AG10803 (cell line): ENCODE measurements at places on chromosomes 7 and 10.

DNA sequence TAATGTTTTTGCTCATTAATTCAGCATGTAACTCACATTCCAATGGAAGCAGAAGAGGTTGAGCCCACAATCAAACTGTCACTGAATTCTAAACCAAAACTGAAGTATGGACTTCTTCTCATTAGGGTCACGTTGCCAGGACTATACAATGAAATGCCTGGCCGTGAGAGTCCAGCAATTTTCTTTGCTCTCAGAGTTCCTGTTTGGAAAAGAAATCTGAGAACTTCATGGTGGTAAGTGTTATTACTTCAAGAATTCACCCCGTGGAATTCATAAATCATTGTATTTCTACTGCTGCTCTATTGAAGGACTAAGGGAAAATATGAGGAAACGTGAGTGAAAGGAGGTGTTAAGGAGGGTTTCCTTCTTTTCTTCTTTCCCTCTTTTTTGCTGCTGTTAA, 441.8 kb upstream of the AKR1E2 start:
- peak; percentile 53 for DNase-seq

- no peak for DNase-seq
Observed at GRCh38 chr7:36475381-36475780, 85.7 kb downstream of the ANLN start.

DNA sequence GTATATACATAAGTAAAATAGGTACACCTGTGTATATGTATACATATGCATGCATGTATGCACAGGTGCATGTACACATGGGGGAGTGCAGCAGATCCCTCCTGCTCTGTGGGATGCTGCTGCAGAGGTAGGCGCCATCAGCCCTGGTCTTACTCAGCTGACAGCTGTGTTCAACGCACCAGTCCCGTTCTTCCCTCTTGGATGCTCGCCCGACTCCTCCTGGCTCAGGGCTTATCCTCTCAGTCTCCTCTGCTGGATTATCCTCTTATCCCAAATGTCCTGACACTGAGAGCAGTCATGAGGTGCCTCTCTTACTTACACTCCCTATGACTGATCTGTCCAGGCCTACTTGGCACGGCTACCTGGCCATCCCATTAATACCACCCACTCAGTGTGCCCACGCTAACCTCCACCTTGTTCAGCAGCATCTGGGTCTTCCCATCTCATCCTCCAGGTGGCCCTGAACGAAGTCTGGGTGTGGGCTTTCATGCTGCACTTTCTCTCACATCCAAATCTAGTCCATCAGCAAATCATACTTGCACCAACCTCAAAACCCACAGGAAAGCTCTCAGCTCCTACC, 357.1 kb downstream of the TCERG1L start:
- DNase-seq = no peak

DNA sequence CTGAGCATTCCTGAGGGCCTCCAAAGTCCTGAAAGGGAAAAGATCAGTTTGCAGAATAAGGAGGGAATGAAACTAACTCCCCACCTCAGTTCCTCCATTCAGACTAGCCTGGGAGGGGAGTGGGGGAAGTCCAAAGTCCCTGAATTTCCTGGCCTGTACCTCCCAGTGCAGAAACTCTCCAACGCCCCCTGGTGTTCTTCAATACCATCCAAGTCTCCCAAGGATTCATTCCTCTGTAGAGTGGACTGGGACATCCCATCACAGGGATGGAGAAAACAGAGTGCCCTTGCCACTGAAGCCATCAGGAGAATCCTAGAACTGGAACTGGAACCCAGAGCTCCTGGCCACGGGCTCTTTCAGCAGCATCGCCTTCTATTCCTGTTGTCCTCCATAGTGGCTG, 1.6 kb upstream of the COL13A1 start:
- peak; percentile 56 for DNase-seq

DNA sequence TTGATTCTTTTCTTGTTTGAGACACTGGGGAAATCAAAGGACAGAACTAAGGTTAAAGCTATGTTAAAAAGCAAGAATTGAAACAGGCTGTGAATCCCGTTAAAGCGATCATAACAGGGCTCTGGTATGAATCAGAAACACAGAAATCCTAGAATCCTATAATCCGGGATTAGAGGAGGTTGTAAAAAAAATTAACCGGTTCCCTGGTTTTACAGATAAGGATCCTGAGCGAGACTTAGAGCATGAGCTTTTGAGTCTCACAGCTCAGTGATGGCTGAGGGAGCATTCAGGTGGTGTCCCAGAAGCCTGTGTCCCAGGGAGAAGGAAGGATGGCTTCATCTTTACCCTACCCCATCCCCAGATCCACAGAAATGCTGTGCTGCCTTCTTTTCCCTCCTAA, 461.3 kb downstream of the PAXIP1 start:
- DNase-seq = no peak

GRCh38 chr7:1368184-1368681, 91.0 kb downstream of the MICALL2 start:
- DNase-seq = no peak

GRCh38 chr7:2665359-2665791, 22.6 kb upstream of the AMZ1 start:
- no peak for DNase-seq

GRCh38 chr7:151094675-151095074, 8.4 kb downstream of the AGAP3 start:
- DNase-seq = peak; percentile 44

DNA sequence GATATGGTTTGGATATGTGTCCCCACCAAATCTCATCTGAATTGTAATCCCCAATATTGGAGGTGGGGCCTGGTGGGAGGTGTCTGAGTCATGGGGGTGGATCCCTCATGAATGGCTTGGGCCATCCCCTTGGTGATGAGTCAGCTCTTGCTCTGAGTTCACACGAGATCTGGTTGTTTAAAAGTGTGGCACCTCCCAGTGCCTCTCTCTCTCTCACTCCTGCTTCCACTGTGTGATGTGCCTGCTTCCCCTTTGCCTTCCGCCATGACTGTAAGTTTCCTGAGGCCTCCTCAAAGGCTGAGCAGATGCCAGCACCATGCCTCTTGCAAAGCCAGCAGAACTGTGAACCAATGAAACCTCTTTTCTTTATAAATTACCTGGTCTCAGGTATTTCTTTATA, 4.8 kb upstream of the GCK start:
- DNase-seq = no peak

DNA sequence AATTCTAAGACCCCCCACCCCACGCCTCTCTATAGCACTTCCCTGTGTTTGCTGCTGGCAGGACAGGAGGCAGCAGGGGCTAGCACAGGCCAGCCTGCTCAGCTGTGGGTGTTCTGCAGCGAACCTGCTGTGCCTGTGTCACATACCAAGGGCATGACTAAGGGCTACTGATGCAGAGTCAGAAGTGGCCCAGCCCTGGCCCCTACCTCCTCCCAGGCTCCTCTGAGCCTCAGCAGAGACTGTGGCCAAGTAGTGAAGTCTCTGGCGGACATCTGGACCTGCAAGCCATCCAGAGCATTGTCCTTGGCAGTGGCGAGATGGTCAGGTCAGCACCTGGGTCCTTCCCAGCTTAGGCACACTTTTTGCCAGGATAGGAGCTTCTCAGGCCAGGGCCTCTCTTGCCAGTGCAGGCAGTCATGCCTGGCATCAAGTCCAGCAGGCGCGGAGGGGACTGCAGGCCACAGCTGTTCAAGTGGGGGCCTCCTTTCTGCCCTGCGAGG, 116.3 kb upstream of the RET start:
- DNase-seq = peak; percentile 45
